ENCODE measurements at places on chromosomes 1 and 21.

- no peak for DNase-seq
Measured at GRCh38 chr1:157241185-157241538, 103.0 kb upstream of the ETV3 start.

GRCh38 chr1:192067360-192067759, 90.9 kb upstream of the RGS18 start:
- no peak for DNase-seq

GRCh38 chr1:8047112-8047511, 21.0 kb upstream of the ERRFI1 start:
- no peak for DNase-seq

- DNase-seq = no peak
Measured at GRCh38 chr1:195828325-195828724, 779.9 kb downstream of the KCNT2 start.

DNA sequence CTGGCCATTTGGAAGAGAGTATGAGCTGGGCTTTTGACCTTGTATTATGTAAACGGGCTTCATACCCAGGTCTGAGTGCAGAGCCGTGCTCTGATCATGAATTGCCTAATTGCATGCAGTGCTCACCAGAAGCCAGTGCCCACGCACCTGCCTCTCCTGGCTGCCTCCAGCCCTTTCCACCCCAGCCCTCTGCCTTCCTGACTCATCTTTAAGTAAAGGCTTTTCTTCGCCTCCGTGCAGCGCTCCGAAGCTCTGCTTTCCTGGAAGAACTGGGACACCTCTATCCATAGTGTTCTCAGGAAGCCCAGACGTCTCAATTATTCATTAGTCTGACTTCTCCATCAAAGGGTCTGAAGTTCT, 413.7 kb downstream of the PTPRU start:
- DNase-seq = no peak

- DNase-seq = no peak
Measured at GRCh38 chr1:157775101-157775870, 1.6 kb downstream of the FCRL2 start.

DNA sequence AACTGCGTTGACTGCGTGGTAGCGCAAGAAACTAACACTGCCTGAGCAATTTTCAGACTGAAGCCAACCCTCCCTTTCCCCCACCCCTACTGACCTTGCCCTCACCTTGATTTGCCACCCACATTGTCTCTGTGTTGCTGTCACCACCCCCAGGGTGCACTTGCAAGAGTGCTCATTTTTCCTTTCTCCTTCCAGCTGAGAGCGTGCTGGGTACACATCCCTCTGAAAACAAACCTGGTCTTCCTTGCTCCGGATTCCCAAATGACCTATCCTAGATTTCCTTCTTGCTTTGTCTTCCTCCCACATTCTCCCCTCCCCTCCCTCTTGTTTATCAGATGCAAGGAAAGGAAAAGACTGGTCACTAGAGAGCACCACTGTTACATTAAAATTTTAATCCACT, 24.2 kb downstream of the MPZ start:
- DNase-seq = no peak

GRCh38 chr1:27658951-27659496, 13.0 kb downstream of the IFI6 start:
- DNase-seq = no peak

- no peak for DNase-seq
Measured at GRCh38 chr1:99216956-99217355, 47.3 kb upstream of the PLPPR4 start.

- no peak for DNase-seq
Measured at GRCh38 chr1:118160806-118161205, 24.2 kb downstream of the SPAG17 start.

DNA sequence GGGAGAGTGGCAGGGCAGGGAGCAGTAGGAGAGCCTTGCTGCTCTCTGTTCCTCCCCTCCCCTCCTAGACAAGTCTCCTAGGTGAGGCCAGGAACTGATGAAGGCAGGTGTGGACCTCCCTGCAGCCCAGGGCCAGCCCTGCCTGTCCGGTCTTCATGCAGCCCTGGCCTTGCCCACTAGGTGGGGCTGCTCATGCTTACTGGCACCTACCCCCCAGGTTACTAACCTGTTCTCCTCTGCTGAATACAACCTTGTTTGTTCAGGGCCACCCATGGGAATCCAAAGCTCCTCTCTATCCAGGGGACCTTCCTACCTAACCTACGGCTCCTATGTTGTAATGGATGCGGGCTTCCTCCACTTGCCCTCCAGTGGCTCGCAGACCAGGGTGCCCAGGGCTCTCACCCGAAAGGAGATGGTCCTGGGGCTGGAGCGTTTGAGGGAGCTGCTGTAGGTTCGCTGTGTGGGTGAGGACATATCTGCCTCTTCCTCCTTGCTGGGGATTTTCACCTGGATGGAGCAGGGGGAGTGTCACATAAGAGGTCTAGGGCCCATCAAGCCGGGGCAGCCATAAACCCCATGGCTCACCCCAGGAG, 7.9 kb upstream of the TNNT2 start:
- no peak for DNase-seq

- DNase-seq = no peak
Measured at GRCh38 chr1:94600556-94600955, 59.0 kb upstream of the F3 start.

- no peak for DNase-seq
Measured at GRCh38 chr1:2788506-2789163, 12.9 kb downstream of the TTC34 start.

- DNase-seq = peak; percentile 50
Measured at GRCh38 chr1:6438047-6438525, 13.5 kb downstream of the ESPN start.

DNA sequence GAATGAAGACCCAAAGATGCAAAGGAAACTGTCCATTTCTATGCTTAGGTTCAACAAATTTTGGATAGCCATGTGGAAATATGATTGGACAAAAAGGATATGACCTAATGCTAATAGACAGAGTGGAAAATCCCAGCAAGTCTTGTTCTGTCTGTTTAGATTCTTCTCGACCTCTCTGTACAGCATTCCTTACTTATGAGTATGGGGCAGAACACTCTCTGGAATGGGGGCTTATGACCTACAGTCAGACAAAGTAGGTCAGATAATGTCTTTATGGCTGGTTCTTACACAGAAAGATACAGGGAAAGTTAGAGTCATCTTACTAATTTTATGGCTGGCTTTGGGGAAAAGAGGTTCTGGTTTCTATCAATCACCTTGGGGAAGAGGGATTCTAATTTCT, 2.8 kb downstream of the GCSAML start:
- no peak for DNase-seq

DNA sequence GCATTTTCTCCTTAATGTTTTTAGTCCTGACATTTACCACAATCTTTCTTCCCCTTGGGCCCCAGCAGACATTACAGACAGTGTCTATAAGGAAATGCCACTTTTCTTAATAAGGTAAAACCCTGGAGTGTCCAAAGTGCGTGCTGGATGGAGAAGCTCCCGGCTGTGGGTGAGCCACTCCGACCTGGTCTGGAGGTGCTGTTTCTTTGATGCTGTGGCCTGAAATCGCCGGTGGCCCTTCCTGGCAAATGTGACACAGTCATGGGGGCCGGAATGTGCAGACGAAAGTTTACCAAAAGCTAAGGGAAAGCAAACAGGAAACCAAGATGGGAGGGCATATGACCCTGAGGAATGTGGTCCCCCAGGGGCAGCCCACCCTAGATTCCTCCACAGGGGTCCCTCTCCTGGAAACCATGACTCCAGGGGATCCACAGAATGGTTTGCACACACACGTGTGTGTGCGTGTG, 77.9 kb downstream of the FHAD1 start:
- DNase-seq = no peak

- DNase-seq = no peak
Measured at GRCh38 chr1:82721702-82722101, 921.0 kb downstream of the ADGRL2 start.

DNA sequence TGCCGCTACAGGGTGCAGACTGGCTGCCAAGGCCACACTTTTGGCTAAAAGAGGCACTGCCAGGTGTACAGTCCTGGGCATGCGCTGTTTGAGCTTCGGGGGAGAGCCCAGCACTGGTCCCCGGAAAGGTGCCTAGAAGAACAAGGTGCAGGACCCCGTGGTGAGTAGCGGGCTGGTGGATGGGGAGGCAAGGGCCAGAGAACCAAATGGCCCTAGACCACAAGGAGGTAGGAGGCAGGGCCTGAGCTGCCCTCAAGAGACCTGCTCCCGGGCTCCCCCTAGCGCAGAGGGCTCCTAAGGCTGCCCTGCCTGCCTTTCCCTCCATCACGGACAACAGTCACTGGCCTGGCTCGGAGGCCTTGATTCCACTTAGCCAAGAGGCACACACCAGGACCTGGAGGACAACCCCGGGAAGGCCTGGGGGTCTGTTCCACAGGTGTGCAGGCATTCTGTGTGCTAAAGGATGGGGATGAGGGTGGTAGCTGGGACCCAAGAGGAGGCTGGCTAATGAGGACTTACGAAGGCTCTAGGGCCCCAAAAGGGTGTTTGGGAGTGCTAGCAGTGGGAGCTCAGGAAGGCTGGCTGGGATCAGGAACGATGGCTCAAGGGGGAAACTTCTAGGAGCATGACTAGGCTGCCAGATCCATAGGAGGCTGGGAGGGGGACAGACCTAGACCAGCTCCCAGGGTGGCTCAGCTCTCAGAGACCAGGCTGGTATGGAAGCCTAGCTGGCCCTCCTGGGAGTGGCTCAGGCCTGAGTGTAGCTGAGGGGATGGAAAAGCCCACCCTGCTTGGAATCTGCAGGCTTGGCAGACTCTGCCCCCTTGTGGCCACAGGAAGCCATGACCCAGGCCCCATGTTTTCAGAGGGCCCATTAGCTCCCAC, 742 bp downstream of the ARTN start:
- no peak for DNase-seq

GRCh38 chr1:52551507-52552235, 1.2 kb downstream of the TUT4 start:
- no peak for DNase-seq

DNA sequence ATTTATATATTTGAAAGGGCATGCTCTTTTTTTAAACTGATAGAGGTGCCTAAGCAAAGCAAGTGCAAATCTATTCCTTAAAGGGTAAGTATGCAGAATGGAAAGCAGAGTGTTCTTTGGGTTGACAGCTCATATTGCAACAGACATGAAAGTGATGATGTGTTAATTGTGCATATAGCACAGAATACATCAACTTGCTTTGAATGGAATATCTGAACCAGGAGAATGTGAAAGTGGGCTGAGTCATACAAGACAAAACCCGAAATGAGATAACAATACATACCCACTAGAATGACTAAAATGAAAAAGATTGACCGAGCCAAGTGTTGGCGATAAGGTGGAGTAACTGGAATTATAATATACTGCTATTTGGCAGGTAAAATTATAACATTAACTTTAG, 4.3 kb downstream of the CR1 start:
- DNase-seq = no peak

DNA sequence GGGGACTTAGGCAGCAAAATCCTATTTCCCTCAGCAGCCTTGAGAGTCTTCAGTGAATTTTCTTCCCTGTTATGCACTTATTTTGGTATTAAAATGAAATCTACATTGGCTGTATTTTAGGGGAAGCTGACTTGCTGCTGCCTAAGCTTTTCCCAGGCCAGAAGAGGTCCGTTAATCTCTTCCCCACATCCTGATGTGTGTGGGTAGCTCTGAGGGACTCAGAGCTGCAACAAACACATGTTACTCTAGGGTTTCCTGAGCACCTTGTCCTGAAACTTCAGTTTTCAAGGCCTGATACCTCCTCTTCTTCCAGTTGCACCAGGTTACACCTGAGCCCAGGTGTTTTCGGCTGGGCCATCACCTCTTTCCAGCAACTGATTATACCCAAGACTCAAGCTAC, 51.5 kb downstream of the SYT6 start:
- DNase-seq = no peak

DNA sequence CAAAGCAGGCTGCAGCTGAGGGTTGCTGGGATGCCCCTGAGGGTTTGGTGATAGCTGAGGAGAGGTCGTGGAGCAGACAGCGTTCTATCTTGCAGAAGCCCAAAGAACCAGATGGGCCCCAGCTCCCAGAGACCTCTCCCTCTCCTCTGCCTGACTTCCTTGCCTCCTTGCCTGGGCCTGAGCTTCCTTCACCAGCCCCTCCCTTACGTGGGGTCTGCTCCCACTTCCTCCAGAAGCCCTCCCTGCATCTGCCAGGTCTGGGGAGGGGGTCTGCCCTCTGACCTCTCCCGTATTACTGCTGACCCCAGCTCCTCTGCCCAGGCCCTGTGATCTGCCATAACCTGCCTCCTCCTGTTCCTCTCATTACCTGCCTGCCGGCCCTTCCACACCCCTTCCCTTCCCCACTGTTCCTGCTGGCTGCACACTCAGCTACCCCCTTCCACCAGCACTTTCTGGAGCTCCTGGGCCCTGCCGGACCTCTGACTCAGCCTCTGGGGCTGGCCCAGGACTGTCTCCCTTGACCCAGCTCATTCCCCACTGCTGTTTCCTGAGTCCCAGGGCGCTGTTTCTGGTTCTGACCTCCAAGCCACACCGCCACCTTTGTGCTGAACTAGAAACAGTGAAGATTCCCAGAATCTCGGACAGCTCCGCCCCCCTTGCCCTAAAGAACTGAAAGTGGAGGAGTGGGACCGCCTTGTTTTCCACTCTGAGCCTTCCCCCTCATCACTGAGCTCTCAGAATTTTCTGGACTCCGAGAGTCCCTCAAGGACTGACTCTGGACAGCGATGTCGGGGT, 237.7 kb upstream of the C1orf174 start:
- no peak for DNase-seq

DNA sequence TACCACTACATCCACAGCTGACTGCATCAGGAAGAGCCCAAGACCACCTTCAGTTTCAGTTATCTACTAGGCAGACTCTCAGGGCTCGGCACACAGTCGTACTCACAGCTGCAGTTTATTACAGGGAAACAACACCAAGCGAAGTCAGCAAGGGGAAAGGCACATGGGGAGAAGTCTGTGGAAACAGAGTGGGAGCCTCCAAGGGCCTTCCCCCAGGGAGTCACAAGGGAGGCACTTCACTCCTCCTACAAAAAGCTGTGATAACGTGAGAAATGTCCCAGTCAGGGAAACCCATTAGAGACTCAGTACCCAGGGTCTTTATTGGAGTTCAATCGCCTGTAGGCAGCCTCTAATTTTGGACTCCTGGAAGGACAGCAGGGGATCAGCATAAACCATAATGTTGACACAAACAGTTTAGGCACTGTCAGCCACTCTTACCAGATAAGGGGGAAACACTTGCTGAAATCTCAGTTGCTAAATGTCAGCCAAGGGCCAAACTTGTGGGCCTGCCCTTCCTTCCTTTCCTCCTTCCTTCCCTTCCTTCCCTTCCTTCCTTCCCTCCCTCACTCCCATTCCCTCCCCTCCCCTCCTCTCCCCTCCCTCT, 444.0 kb downstream of the SMYD3 start:
- no peak for DNase-seq

GRCh38 chr1:34742667-34743270, 12.1 kb upstream of the GJB5 start:
- DNase-seq = peak; percentile 64

GRCh38 chr21:14736162-14736561, 190.0 kb upstream of the SAMSN1 start:
- no peak for DNase-seq
